Stimulated activated CD4-positive, alpha-beta T cell treated with anti-CD3 and anti-CD28 coated beads, Interleukin-4, amount 100 ng/mL, for 1 hour (primary cell): ENCODE measurements at places on chromosomes 2 and 18.
A peak's percentile ranks its signal among the peaks of the same experiment; 100 is the strongest.

DNA sequence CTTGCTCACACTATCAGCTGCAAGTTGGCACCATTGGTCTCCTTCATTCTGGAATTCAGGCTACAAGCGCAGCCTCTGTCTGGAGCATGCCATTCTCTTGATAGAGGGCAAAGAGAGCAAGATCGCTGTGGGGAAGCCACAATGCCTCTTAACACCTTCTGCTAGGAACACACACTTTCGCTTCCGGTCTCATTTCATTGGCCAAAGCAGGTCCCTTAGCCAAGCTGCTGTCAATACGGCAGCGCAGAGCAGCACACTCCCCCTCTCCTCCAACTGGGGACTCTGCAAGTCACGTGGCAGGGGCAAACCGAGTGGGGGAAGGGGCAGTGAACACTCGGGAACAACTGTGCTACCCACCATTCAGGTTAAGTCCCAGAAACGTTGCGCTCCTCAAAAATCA lies 98.1 kb downstream of the MMADHC start:
- no peak for DNase-seq

DNA sequence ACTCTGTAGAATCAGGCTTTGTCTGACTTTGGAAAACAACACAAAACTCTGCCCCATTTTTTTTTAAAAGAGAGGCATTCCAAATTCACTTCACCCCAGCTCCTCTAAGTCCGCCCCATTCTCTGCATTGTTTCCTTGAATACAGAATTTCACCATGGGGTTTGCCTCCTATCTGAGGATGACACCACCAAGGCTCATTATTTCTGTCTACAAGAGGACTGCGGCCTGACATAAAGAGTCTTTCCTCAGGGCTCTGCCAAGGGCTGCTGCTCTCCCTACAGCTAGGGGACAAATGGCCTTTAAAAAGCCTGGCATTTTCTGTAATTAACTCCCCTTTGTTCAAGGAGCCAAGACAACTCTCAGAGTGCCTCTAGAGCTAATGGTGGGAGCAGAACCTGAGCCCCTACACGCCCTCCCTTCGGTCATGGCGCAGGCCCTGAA lies 4.6 kb downstream of the CHST10 start:
- no peak for DNase-seq

- DNase-seq: no peak
Observed at GRCh38 chr2:8574196-8575037, 107.4 kb upstream of the ID2 start.

GRCh38 chr2:61443342-61444041 lies 27.4 kb downstream of the USP34 start:
- no peak for DNase-seq

DNA sequence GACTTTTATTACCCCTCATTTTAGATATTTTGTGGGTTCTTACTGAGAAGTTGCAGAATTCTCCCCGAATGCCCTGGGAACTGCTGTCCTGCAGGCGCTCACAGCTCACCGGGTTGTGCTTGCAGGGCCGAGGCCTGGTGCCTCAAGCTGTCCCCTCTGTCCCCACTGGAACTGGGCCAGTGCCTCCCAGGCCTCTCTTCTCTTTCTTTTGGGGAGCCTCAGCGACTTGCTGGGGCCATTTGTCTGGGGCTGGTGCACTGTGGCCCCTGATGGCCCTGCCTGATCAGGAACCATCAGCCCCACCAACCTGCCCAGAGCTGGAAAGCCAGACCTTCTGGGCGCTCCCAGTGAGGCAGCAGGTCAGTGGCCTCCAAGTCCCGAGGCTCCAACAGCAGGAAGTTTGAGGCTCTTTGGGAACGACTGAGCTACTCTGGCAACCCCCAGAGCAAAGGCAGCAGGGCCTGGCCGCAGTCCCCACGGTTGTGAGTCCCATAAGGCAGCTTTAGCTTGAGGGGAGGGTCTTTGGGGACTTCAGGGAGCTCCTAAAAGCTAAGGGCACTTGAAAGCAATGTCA lies 14.7 kb upstream of the NEU4 start:
- no peak for DNase-seq

- DNase-seq: peak; percentile 43
Observed at GRCh38 chr2:17752892-17753802, 463 bp downstream of the SMC6 start.

DNA sequence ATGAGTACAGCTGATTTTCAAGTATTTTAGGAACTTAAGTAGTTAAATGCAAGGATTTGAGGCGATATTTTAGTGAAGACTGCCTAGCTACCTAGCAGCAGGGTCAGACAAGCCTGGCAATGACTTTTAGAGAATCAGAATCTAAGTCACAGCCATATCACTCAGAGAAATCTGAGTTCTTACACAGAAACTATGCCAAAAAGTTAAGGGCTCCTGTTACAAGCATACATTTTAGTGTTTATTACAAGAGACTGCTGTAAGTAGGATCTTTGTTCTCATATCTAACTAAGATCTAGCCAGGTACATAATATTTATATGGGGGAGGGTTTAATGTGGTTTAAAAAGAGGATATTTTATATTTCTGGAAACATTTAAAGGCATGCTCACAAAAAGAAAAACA lies 37.5 kb downstream of the MAP4K3 start:
- no peak for DNase-seq

DNA sequence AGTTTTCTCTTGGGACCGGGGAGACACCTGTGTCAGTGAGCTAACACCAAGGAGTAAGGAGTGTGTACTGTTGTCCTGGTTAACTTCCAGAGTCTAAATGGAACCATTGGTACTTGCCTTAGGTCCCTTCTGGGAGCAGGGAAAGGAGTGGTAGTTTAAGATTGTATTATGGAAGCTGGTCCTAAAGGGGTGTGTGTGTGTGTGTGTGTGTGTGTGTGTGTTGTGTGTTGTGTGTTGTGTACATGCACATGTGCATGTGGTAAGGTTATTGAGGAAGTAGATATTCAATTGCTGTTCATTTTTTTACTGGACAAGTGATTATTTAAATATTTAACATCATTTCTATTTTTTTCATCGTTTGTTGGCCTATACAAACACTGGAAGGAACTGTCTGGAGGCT lies 1.4 kb downstream of the APLF start:
- DNase-seq: no peak

GRCh38 chr2:69036926-69037325 lies 23.9 kb downstream of the ANTXR1 start:
- DNase-seq: no peak

GRCh38 chr18:35876243-35876642 lies 96.2 kb upstream of the RMP24 start:
- no peak for DNase-seq

DNA sequence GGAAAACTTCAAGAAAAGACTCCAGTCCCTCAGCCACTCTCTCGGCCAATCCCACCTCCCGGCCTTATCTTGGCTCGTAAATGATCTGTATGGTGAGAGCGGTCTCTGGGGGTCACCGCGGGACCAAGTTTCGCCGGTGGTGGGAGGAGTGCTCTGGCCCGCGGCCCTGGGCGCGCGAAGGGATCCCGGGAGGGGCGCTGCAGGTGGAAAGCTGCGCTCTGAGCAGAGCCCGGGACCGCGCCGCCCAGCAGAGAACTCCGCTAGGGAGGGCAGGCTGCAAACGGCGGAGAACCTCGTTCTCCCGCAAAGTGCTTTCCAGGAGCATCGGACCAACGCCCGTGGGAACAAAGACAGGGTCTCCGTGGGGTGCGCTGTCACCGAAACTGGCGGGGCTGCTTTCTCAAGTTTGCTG lies 622 bp downstream of the LRP2 start:
- no peak for DNase-seq

DNA sequence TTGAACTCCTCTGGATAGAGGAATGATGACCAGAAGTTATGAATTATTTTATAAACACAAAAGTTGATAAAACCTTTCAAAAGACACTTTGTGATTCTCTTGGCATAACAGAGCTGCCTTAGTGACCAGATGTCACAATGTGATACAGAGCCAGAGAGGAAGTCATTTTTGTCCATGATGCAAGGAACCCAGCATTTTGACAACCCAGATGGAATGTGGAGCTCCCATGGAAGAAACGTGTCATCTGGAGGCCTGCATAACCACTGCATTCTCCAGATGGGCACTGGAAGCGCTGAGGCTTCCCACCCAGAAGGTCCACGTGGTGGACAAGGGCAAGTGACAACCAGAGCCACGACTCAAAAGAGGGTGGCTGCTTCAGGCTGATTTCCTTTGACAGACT lies 30.1 kb downstream of the HRH4 start:
- no peak for DNase-seq

- no peak for DNase-seq
Observed at GRCh38 chr2:27322301-27322765, 564 bp downstream of the MPV17 start.

- DNase-seq: no peak
Observed at GRCh38 chr2:179443180-179443579, 178.5 kb upstream of the SESTD1 start.

- no peak for DNase-seq
Observed at GRCh38 chr2:186533717-186534116, 47.7 kb downstream of the ZC3H15 start.

DNA sequence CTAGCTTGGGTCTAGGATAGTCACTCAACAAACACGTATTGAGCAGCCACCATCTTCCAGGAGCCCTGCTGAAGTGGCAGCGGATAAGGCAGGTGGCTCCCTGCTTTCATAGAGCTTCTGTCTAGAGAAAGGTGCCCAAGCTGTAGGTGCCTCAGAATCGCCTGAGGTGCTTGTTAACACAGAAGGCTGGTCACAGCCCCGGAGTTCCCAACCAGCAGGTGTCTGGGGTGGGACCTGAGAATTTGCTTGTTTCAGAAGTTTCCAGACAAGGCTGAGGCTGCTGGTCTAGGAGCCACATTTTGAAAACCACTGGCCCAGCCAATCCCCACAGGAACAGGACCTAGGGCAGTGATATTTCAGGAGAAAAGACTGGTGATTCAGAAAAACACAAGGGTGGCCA lies 45.3 kb upstream of the SMAD7 start:
- no peak for DNase-seq

DNA sequence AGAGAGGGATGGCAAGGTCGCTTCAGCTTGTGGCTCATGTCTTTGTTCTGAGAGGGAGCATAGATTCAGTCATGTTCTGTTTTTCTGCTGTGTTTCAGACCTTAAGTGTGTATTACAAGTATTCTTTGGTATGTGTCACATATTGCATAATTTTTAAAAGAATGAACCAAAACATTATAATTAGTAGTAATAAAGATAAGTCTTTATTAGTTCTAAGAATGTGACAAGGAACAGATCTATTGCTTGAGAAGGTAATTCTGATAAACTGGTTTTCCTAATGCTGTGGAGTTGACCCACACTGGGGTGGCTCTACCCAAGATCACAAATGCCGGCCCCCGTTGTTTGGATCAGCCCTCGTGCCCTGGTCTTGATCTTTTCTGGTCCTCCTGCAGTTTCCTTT lies 124.3 kb upstream of the FOSL2 start:
- DNase-seq: no peak

GRCh38 chr2:44542520-44542919 lies 180.8 kb downstream of the CAMKMT start:
- no peak for DNase-seq

- DNase-seq: no peak
Observed at GRCh38 chr2:117801826-117802225, 12.7 kb upstream of the DDX18 start.

GRCh38 chr2:30770816-30771576 lies 36.2 kb downstream of the CAPN13 start:
- no peak for DNase-seq

- peak; percentile 12 for DNase-seq
Observed at GRCh38 chr2:66432801-66433694, 1.9 kb upstream of the MEIS1 start.

GRCh38 chr2:239360421-239361310 lies 40.2 kb downstream of the HDAC4 start:
- no peak for DNase-seq

GRCh38 chr2:43941359-43941758 lies 54.4 kb downstream of the LRPPRC start:
- DNase-seq: no peak

- DNase-seq: no peak
Observed at GRCh38 chr2:175414882-175415487, 233.5 kb upstream of the ATP5MC3 start.

DNA sequence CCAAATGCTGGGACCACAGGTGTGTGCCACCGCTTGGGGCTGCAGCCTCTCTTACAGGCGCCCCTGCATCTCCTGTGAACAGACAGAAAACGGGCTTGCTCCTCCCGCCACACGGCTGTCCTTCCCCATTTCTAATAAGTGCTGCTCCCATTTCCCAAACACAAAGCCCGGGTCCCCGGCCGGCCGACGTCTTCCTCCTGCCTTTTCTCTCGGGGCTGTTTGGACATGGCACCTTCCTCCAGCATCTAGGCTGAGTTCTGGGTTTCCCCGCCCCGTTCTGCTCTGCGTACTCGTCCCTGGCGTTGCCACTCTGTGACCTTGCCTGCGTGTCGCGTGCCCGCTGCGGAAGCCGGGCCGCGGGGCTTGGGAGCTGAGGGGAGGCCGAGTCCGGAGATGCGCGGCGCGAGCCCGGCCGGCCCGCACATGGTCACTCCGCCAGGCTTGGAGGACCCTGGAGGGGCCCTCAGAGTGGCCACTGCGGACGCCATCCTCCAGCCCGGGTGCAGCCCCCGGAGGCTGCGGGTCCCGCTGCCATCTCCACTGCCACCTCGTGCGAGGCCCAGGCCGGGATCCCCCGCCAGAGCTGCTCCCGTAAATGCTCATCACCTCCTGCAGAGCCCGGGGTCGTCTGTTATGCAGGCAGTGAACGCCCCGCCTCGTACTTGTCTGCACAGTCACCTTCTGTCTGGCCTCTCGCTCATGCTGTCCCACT lies 26.3 kb downstream of the PRELID3A start:
- no peak for DNase-seq

DNA sequence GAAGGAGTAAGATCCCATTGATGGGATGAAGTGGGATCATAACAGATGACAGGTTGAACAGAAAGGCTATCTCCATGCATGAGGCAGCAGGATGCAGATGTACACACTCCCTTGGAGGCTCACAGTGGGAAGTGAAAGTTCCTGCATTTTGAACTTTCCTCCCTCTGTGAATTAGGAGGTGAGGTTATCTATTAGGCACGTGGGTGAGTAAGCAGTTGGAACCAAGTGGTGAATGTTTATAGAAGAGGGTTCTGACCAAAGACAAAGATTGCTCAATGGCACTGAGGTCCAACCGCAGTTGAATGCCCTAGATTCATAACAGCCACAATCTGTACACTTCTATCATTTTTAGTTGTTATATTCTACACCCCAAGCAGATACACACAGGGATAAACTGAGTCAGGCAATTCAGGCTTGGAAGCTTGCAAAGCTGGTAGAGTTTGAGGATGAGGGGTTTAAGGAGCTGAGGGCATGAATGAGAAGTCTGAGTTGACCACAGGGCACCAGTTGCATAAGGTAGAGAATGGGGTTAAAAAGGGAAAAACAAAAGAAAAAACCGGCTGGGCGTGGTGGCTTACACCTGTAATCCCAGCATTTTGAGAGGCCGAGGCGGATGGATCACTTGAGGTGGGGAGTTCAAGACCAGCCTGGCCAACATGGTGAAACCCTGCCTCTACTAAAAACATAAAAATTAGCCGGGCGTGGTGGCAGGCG lies 7.1 kb upstream of the KCMF1 start:
- DNase-seq: no peak

GRCh38 chr2:65974067-65974723 lies 460.7 kb upstream of the MEIS1 start:
- no peak for DNase-seq
